Mesothelial cell of epicardium (in vitro differentiated cells): ENCODE measurements at places on chromosomes 2 and 18. TPM values are rescaled to one million over a fixed set of nuclear protein-coding genes. Genes with fewer than 3 reads are reported as not detected.

CCDC141 gene
- total RNA-seq: 1.0 to 1.2 TPM (median 1.1 TPM) in 3 replicates

POTEJ gene
- total RNA-seq: not detected in 3 replicates

SKOR2 gene
- total RNA-seq: not detected in 3 replicates

ADRA2B gene
- total RNA-seq: 0.51 to 0.63 TPM (median 0.56 TPM) in 3 replicates

- peaks cover 2% of the 10 kb centered on the region for H3K27me3 ChIP-seq
- H3K4me1 ChIP-seq: no peaks in the 10 kb centered on the region
- H3K4me3 ChIP-seq: no peak overlapping the region
- no peak overlapping the region for H3K27ac ChIP-seq
- no peak for DNase-seq
- peaks cover 11% of the 10 kb centered on the region for H3K36me3 ChIP-seq
Measured at GRCh38 chr2:196041786-196042185, 26.9 kb downstream of the DNAH7 start.

DNA sequence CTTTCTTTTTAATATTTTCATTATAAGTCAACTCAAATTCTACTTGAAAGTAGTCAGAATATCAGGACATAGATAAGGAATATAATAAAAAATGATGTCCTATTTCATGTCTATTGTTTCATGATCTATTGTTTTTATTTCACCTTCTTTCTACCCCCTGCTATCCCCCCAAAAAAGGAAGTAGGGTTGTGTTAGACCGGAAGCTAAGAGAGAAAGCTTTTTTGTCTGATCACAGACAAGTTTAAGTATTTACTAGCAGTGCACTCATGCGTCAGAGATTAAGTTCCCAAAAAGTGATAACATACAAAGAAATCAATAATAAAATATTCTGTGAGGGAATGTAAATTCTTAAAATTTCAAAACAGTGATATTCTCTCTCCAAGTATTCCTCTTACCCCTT, 447.1 kb upstream of the CNTNAP5 start:
- no peak overlapping the region for H3K27ac ChIP-seq
- no peaks in the 10 kb centered on the region for H3K36me3 ChIP-seq
- no peaks in the 10 kb centered on the region for H3K4me1 ChIP-seq
- no peak for DNase-seq

GRCh38 chr18:13474907-13475545, 251.3 kb downstream of the FAM210A start:
- H3K27ac ChIP-seq: no peak overlapping the region
- no peak for DNase-seq
- peaks cover 11% of the 10 kb centered on the region for H3K4me1 ChIP-seq

DNA sequence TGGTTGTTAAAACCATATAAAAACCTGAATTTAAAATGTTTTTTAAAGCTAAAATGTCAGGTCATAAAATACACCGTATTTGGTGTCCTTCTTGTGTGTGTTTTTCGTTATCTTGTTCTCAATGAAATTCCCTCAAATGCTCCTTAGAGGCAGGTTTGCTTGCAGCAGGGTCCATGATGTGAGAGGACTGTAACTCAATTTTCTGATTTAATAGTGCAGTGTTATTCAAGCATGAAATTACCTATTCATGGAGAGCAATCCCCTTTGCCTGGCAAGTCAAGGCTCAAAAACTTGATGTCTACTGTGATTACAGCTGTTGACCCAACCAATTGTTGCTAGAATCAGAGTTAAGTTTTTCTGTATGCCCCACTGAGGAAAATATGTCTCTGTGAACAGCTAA, 318.2 kb downstream of the GALNT13 start:
- peaks cover 14% of the 10 kb centered on the region for H3K4me1 ChIP-seq
- H3K27me3 ChIP-seq: no peaks in the 10 kb centered on the region
- no peak overlapping the region for H3K4me3 ChIP-seq
- H3K36me3 ChIP-seq: peaks cover 10% of the 10 kb centered on the region
- no peak overlapping the region for H3K27ac ChIP-seq
- no peak for DNase-seq

DNA sequence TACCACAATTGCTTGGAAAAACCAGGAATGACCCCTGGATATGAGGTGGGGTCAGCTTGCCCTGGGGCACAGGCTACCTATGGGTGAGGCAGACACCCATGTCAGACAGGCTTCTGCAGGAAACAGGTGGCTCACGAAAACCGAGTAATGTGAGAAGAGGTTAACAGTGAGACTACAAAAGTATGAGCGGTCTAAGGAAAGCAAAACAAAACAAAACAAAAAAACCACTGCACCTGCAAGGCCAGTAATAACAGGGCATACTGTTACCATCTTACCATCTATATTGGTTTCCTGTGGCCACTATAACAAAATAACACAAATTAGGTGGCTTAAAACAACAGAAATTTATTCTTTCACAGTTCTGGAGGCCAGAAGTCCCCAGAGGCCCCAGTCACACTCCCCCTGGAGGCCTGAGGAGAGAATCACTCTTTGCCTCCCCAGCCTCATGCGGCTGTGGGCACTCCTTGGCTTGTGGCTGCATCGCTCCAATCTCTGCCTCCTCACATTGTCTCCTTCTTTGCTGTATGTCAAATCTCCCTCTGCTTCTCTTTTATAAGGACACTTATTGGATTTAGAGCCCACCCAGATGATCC, 86.6 kb upstream of the EPC2 start:
- H3K4me1 ChIP-seq: peaks cover 3% of the 10 kb centered on the region
- H3K36me3 ChIP-seq: no peaks in the 10 kb centered on the region
- no peak overlapping the region for H3K4me3 ChIP-seq
- no peak for DNase-seq
- H3K27ac ChIP-seq: no peak overlapping the region
